ENCODE measurements at places on chromosomes 13 and 19. TPM values are rescaled to one million over a fixed set of nuclear protein-coding genes. Genes with fewer than 3 reads are reported as not detected.

DNA sequence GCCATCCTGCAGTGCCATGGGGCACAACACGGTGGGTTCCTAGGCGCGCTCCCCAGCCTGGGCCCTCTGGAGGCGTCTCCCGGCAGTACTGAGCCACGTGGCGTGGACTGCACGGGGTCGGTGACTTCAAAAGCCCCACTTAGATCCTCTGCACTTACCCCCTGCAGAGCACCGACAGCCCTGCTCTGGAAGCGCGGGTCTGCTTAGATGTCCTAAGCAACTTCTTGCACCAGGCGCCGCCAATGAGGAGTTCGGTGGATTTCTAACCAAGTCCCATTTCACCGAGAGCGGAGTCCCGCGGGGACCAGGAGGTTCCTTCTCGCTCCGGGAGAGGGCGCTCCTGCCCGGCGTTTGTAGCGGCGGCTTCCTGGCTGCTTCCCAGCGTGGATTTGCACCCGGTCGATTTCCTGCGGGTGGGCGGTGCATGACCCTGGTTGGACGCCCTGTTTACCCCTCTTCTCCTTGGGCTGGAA is 25.2 kb upstream of the ZNF845 start:
- no peaks in the 10 kb centered on the region for H3K27me3 ChIP-seq
- no peak for DNase-seq
- no peaks in the 10 kb centered on the region for H3K4me1 ChIP-seq

DNA sequence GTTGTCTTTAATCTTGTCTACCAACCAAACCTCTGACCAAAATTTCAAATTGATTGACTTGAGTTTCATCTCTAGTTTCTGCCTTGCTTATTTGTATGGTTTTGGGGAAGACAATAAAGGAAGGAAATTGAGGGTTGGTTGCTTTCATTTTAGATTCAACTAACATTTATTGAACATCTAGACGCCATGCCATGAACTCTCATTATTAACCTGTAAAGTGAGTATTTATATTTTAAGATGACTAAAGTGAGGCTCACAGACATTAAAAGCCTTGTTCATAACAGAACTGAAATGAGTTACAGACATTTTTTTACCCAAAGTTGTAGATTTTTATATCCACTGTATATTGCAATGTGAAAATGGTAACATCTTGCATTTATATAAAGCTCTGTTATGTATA is 239.3 kb downstream of the LMO7 start:
- peaks cover 3% of the 10 kb centered on the region for H3K4me1 ChIP-seq
- no peak for DNase-seq
- H3K36me3 ChIP-seq = no peaks in the 10 kb centered on the region

DNA sequence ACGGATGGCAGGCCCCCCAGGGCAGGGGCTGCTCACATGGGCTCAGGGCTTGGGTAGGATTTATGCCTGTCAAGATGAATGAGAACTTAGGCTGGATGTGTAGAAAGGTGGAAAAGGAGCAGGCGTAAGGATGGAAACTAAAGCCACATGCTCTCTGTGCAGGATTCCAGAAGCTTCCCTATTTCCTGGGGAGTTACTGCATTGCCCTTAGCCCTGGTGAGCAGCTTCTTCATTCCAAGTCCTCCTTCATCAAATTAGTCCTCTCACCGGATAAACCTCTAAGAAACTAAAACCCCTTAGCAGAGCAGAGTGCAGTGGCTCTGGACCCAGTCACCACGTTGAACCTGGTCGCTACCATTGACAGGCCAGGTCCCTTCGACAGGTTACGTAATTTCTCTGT is 7.4 kb downstream of the ATP12A start:
- no peak overlapping the region for H3K27ac ChIP-seq
- H3K4me3 ChIP-seq = no peak overlapping the region
- no peak for DNase-seq
- H3K36me3 ChIP-seq = no peaks in the 10 kb centered on the region

Gene FGF22
- total RNA-seq = 2.9 TPM

Measured in B cell (primary cell).